NB4 (cell line): ENCODE measurements at places on chromosomes 3 and 15.

DNA sequence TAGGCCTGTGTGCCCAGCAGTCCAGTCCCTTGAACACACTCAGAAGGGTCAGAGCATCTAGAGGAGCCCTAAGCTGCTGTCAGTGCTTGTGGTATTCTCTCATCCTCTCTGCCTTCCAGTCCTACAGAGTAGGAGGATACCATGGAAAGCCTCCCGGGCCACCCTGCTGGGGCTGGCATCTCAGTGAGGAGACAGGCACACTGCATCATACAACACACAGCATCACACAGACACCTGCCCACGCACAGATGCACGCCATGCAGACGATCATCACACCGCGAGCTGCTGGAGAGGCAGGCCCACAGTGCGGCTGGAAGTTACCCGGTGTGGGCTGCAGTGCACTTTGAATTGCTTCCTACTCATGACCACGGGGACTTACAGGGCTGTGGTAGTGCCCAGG, 15.2 kb downstream of the GABRA5 start:
- no peak for DNase-seq

- DNase-seq, result peak; percentile 66
Observed at GRCh38 chr3:72474775-72475174, 373.5 kb downstream of the SHQ1 start.

DNA sequence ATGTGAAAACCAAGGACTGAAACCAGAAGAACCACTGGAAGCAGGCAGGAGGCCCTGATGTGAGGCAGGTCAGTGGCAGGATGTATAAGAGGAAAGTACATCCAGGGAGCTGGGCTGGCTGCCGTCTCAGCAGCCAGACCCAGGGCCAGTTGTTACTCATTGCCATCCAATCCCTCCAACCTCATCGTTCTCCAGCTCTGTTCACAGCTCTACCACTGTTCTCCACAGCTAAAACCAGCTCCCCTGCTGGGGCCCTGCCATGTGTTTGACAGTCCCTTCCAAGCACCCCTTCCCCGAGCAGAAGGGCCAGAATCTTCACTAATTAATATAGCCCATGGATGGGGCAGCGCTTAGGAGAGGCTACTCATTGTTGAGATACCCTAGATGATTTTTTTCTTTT, 206.6 kb downstream of the MECOM start:
- DNase-seq, result no peak

GRCh38 chr3:158057666-158058065, 48.6 kb downstream of the SHOX2 start:
- no peak for DNase-seq

DNA sequence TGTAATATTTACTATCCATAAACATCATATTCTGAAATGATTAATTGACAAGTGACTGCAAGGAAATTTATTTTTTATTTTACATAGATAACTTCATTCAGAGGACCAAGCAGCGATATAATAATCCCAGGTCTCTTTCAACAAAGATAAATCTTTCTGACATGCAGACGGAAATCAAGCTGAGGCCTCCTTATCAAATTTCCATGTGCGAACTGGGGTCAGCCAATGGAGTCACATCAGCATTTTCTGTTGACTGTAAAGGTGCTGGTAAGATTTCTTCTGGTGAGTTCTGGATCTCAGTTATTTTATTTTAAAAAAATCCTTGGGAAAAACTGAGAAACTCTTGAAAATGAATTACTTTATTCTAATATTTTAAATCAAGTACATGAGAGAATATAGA, 23.3 kb downstream of the SEC22A start:
- no peak for DNase-seq

GRCh38 chr3:150242220-150242936, 165.7 kb upstream of the TSC22D2 start:
- DNase-seq, result no peak

DNA sequence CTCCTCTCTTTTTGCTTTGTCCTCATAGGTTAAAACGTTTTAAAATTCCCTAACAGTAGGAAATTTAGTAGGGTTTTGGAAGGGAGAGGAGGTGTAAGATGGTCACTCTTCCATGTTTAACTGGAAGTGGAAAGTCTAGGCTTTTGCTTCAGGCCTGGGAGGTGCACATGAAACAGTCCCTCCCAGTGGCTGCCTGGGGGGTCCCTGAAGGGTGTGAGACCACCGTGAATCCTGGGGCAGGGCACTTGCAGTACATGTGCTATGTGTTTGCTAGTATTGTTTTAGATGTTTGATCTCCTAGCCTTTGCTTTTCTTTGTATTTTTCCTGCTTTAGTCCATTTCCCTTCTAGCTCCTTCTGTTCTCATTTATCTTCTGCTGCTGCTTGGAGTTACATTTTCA, 178.5 kb downstream of the THSD4 start:
- no peak for DNase-seq

DNA sequence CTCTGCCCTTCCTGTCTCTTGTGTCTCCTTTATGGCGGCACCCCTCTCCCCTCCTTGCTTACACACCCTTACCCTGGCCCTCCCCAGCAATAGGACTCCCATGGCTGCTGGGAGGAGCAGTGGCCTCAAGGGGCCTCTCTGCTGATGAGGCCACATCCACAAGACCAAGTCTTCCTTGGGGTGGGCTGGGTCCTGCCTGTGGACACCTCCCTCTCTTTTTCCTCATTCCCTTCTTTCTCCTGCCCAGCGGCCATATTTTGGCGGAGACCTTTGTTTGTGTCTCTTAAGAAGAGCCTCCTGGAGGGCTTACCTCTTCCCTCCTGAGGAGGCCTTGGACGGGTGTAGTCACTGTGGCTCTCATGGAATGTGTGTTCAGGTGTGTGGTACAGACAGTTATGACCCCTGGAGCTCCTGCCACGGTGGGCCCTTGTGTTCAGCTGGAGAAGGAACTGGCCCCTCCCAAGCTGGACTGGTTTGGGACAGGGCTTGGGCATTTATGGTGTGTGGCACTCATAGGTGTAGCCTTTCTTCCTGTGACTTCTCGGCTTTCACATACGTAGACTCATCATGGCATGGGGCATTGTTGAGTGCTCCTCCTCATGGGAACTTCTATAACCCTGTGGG, 56.6 kb upstream of the APEH start:
- no peak for DNase-seq

DNA sequence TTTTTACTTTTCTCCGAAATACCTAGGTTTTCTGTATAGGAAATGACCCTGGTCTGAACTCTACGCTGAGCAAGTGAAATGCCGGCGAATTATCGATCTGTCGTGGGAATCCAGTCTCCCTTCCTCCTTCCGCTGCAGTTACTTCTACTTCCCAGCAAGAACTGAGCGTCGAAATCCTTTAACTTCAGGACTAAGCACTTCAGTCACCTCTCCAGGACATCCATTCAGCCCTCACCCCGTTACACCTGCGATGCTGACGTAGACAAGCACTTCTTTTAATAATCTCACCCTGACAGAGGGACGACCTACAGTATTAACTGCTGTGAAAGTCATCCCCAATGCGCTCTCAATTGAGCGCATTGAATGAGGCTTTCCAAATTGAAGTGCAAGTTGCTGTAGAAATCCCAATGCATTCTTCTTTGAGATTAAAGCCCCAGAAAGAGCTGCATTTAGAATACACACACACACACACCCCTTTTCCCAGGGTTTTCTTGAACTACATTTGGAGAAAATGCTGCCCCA, 1.3 kb downstream of the TOP2B start:
- peak; percentile 53 for DNase-seq

- peak; percentile 20 for DNase-seq
Observed at GRCh38 chr15:97196048-97197014, 764.2 kb upstream of the ARRDC4 start.

DNA sequence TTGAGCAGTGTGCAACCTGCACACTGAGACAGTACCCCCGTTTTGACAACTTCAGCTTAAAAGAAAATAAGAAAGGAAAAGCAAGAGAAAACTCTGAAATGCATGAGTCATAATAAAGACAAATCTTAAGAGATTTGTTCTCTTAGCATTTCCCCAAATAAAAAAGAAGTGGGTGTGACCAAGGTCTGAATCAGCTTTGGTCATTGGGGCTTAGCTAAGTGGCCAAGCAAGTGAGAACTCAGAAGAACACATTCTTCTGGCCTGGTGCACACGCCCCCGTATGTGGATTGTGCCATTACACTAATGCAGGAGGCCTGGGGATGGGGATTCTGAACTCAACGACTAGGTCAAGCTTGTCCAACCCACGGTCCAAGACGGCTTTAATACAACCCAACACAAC, 56.9 kb upstream of the PDZRN3 start:
- DNase-seq, result no peak

GRCh38 chr15:81924729-81925128, 121.1 kb downstream of the MEX3B start:
- no peak for DNase-seq
